Left kidney (tissue), 8 donors: ENCODE measurements at places on chromosomes 12 and 14. TPM values are rescaled to one million over a fixed set of nuclear protein-coding genes. Genes with fewer than 3 reads are reported as not detected.

PTPN6 gene
- polyA plus RNA-seq: 21.9 TPM

TPH2 gene
- polyA plus RNA-seq: 0.10 TPM

NANOG gene
- polyA plus RNA-seq: 0.35 TPM

LGMN gene
- polyA plus RNA-seq: 124 TPM

NINJ2 gene
- 1.3 TPM for polyA plus RNA-seq

AREL1 gene
- polyA plus RNA-seq: 42.2 TPM

ALG10 gene
- 13.0 TPM for polyA plus RNA-seq

CSRNP2 gene
- polyA plus RNA-seq: 45.0 TPM

OR4Q2 gene
- polyA plus RNA-seq: not detected

STXBP6 gene
- polyA plus RNA-seq: 9.8 TPM

OR10G3 gene
- 0.07 TPM for polyA plus RNA-seq

OR6C74 gene
- polyA plus RNA-seq: not detected

CABP1 gene
- polyA plus RNA-seq: 7.7 TPM

NPAS3 gene
- polyA plus RNA-seq: 8.7 TPM

LMO3 gene
- 2.1 TPM for polyA plus RNA-seq

TSPAN19 gene
- 0.88 TPM for polyA plus RNA-seq

ALX1 gene
- polyA plus RNA-seq: 26.5 TPM

PDZRN4 gene
- polyA plus RNA-seq: 6.6 TPM

TMEM63C gene
- 2.8 TPM for polyA plus RNA-seq

ISCU gene
- polyA plus RNA-seq: 107 TPM

CIT gene
- polyA plus RNA-seq: 25.4 TPM

DPF3 gene
- polyA plus RNA-seq: 5.3 TPM

KRT81 gene
- polyA plus RNA-seq: not detected

PTHLH gene
- 0.67 TPM for polyA plus RNA-seq

ZCRB1 gene
- polyA plus RNA-seq: 96.7 TPM

KRT72 gene
- polyA plus RNA-seq: not detected

KLHDC1 gene
- 7.5 TPM for polyA plus RNA-seq

SLC15A4 gene
- 37.3 TPM for polyA plus RNA-seq
